SK-MEL-5 (cell line): ENCODE measurements at places on chromosomes 5 and 9. TPM values are rescaled to one million over a fixed set of nuclear protein-coding genes. Genes with fewer than 3 reads are reported as not detected.

- DNase-seq: no peak
These were observed 62.3 kb downstream of the NSUN2 start for GRCh38 chr5:6570530-6570929.

Gene AJM1
- total RNA-seq: 1.2 and 1.4 TPM in 2 replicates

DNA sequence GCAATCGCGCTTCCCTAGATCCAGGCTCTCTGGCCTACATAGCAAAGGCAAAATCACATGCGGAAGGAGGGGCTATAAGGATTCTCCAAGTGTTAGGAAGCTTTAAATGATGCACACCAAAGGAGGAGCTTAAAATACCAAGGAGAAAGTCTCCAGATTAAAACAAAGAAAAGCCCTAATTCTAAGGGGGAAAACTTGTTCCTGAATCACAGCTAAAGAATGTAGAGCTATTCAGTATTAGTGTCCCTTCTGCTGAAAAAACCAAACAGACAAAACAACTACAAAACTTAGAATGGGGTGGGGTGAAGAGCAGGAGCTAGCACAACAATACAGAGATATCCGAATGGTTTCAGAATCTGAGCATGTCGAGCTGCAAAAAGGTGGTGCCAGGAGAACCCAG lies 213.7 kb downstream of the DCP2 start:
- no peak for DNase-seq

Gene GLRA1
- total RNA-seq: not detected in 2 replicates

GRCh38 chr5:79168031-79168430 lies 56.4 kb downstream of the BHMT start:
- no peak for DNase-seq

DNA sequence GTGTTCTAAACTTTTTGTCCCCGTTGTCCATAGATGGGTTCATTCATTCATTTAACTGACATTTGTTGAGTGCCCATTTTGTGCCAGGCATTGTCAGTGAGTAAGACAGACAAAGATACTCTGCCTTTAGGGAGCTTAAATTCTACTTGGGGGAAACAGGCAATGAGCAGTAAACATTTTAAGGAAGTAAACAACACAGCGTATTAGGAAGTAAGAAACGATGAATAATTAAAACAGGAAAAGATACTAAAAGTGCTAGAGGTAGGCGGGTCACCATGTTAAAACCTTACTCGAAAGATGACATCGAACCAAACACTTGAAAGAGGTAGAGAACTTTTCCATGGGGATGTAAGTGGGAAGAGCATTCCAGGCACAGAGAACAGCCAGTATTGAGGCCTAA lies 5.5 kb upstream of the MAML1 start:
- DNase-seq: no peak

Gene TRUB2
- total RNA-seq: 51.6 and 64.4 TPM in 2 replicates

Gene SMIM33
- not detected in 2 replicates for total RNA-seq

Gene IFNA21
- total RNA-seq: not detected in 2 replicates

DNA sequence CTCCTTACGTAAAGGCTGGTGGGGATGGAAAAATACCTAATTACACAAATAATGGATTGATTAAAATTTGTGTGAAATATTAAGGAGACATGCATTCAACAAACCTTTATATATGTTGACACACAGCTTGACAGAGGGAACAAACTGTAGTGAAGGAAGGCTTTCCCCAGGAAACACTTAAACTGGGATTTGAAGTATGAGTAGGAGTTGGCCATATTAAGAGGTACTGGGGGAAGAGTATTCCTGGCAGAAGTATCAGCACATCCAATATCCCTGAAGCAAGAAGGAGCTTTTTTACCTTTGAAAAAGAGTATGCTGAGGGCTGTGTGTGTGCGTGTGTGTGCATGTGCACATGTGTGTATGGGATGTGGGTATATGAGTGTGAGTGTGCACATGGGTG lies 111.1 kb downstream of the PSD2 start:
- DNase-seq: no peak

Gene OCLN
- total RNA-seq: 10.9 and 11.9 TPM in 2 replicates
